ENCODE measurements at places on chromosomes 12 and 14.
A peak's percentile ranks its signal among the peaks of the same experiment; 100 is the strongest.

GRCh38 chr12:99284161-99284560 lies 363.4 kb upstream of the GARIN6 start:
- no peak for DNase-seq

- no peak for DNase-seq
Observed at GRCh38 chr12:115990241-115990640, 287.3 kb downstream of the MED13L start.

GRCh38 chr12:121086781-121087295 lies 45.8 kb upstream of the P2RX7 start:
- no peak for DNase-seq

- no peak for DNase-seq
Observed at GRCh38 chr12:94762943-94763342, 112.6 kb upstream of the TMCC3 start.

GRCh38 chr14:36129181-36129580 lies 47.3 kb downstream of the PTCSC3 start:
- DNase-seq, result no peak

DNA sequence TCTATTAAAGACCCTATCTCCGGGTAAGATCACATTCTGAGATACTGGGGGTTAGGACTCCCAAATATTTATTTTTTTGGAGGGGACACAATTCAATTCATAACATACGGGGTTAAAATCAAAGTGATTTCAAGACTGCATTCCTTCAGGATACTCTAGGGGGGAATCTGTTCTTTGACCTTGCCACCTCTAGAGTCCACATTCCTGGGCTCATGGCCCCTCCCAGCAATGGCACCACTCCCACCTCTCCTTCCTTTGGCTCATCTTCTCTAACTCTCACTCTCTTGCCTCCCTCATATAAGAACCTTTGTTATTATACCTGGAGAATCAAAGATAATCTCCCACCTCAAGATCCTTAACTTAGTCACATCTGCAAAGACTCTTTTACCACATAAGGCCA lies 79.5 kb downstream of the CAND1 start:
- no peak for DNase-seq

GRCh38 chr14:95330591-95331370 lies 11.1 kb upstream of the CLMN start:
- DNase-seq, result no peak

GRCh38 chr12:4116251-4117111 lies 157.1 kb upstream of the CCND2 start:
- DNase-seq, result no peak

DNA sequence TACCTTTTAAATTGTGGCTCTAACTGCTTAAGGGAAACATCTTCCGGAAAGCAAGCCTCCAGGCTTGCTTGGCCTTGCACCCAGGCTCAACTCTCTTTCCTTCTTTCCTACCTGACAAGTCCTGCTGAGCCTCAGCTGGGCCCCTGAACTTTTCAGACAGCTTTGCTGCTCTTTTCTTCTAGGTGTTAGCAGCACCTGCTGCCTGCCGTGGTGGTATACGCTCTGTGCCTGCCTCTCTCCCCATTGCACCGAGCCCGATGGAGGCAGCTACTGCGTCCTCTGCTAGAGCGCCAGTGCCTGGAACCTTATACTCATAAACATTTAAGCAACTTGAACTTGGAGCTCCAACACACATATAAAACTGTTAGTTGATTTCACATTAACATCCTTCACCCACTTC lies 195.7 kb downstream of the ANO6 start:
- no peak for DNase-seq

GRCh38 chr14:71583194-71583593 lies 349.0 kb upstream of the RGS6 start:
- DNase-seq, result no peak

GRCh38 chr14:60655898-60656685 lies 6.8 kb upstream of the SIX1 start:
- DNase-seq, result peak; percentile 15

GRCh38 chr12:56188131-56188777 lies 1.0 kb downstream of the SMARCC2 start:
- no peak for DNase-seq

- no peak for DNase-seq
Observed at GRCh38 chr12:102685841-102686240, 205.5 kb upstream of the IGF1 start.

- DNase-seq, result no peak
Observed at GRCh38 chr12:115973066-115973465, 304.4 kb downstream of the MED13L start.

- DNase-seq, result no peak
Observed at GRCh38 chr12:3097836-3098235, 20.7 kb downstream of the TSPAN9 start.

DNA sequence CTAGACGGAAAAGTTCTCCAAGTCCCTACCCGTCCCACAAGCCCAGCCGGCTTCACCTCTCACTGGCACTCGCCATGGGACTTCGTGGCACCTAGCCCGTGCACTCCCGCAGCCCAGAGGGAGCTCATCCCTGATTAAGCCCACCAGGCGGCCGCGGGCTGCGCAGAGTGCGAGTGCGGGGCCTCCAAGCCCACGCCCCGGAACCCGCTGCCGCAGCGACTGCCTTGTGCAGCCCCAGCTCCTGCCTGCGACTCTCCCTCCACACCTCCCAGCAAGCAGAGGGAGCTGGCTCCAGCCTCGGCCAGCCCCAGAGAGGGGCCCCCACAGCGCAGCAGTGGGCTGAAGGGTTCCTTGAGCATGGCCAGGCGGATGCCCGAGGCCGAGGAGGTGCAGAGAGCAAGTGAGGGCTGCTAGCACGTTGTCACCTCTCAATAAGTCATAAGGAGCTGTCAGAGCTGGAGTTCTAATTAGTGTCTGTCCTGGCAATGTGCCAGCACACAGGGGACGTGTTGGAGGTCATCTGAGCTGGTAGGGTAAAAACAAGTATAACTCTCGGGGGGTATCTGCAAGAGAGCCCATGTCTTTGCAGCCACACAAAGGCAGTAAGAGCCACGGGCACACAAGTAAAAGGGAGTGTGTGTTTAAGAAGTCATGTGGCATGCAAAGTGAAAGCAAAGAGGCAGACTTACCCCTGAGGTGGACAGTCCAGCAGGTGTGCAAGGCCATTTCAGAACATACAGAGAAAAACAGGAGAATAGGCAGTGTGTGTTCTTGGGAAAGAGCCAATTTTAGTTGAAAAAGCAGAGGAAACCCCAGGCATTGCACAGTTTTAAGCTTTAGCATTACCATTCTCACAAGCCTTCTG lies 27.1 kb upstream of the TMTC2 start:
- DNase-seq, result no peak

DNA sequence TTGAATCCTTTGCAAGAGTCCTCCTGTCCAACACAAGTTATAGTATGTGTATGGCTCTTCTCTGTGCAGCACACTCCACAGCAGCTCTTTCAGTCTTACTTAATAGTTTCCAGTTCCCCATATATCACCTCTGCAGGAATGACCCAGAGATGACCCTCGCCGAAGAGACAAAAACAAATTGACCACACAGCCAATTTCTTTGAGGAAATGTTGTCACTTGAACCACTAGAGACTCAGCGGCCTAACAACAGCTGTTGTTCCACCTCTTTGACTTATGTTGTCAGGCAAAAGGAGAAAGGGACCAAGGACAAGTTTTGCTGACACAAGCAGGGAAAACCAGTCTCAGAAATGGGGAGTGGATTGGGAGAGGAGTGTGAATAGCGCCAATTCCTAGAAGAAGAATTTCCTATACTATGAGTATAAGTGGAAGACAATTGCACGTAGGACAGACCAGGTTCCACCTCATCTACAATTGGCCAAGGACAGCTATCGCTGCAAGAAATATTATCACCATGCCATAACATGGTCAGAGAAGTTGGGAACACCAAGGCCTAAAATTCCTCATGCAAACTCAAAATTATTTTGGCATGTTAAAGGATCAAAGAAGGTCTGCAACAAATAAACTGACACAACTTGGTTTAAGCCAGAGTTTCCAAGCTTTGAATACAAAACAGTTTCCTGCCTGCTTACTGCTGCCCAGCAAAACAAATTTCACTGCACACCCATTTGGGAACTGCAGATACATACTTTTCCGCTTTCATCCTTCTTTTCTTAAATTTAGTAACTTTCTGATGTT lies 41.7 kb upstream of the ITPR2 start:
- DNase-seq, result no peak

- peak; percentile 6 for DNase-seq
Observed at GRCh38 chr12:109771746-109772621, 58.4 kb downstream of the FAM222A start.

- DNase-seq, result no peak
Observed at GRCh38 chr14:100644383-100644782, 57.2 kb upstream of the BEGAIN start.

GRCh38 chr12:77060136-77060882 lies 5.1 kb downstream of the E2F7 start:
- no peak for DNase-seq

DNA sequence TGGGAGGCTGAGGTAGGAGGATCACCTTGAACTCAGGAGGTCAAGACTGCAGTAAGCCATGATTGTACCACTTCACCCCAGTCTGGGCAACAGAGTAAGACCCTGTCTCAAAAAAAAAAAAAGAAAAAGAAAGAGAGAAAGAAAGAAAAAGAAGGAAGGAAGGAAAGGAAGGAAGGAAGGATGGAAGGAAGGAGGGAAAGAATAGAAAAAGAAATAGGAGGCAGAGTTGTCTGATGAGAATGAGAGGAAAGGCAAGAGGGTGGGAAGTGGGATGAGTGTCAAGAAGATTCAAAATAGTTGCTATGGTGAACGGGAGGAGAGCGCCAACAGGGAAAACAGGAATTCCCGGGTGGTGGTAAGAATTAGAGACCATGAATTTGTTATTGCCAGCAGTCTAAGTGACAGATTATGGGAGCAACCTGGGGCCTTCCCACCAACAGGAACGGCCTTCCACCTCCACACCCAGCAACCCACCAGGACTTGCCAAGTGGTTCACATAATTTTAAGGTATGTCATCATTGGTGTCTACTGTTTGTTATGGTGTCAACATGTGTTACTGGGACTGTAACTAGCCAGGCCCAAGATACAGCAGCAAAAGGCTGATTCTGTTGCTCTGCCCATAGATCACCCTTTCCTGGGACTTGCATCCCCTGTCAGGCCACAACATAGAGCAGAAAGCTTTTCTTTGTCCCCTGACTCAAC lies 36.1 kb upstream of the C12orf76 start:
- DNase-seq, result no peak

DNA sequence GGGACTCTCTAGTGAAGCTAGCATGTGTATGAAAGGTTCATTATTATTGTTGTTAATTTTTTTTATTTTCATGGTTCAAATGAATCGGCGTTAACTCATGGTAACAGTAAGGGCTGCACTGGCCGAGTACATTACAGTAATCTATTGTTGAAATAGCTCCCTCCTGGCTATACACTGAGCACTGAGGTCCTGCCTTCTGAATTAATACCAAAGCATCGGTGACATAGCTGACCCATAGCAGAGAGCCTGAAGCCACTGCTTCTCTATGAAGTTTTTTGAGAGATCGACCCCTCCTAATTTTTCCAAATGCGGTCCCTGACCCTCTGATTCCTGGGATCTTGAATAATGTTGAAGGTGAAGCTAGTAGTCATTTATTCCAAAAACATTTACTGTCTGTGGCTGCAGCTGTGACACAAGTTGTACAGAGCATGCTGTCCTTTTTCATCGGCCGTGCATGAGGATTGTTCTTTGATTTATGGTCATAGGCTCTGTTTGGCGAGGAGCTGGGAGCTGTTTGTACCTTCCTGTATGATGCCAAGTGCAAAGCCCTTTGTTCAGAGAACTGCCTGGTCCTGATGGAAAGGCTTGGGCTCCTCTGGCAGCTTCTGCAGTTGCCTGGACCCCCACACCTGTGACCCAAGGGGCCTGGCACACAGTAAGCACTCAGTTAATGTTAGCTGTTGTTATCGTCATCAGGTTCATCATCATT lies 486.5 kb downstream of the EGLN3 start:
- no peak for DNase-seq

DNA sequence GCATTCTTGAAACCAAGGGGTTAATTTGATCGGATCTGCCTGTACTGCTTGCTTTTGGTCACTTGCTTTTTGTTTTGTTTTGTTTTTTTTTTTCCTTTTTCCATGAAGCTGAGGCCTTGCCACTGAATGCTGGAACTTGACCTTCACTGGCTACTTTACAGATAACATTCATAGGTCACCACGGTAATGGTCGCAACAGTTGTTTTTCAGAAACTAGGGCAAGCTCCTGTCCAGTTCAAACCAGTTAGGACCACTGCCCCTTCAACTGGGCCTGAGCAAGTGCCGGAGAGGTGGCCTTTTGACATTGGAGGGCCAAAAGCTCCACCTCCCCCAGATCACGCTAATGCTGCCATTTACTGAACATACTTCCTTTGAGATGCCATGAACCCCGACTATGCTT lies 147.6 kb downstream of the FOXN3 start:
- DNase-seq, result no peak

GRCh38 chr12:59737725-59738463 lies 142.1 kb downstream of the SLC16A7 start:
- no peak for DNase-seq

GRCh38 chr14:56874375-56874774 lies 64.1 kb upstream of the OTX2 start:
- peak; percentile 9 for DNase-seq

DNA sequence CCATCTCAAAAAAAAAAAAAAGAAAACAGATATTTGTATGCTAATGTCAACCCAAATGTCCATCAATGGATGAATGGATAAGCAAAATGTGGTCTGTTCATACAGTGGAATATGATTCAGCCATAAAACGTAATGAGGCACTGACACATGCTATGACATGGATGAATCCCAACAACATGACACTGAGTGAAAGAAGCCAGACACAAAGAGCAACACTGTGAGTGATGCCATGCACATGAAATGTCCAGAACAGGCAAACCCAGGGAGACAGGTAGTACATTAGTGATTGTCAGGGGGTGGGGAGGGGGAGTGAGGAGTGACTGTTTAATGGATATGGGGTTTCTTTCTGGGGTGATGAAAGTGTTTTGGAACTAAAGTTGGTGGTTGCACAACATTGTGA lies 50.2 kb downstream of the ARL6IP4 start:
- DNase-seq, result no peak

DNA sequence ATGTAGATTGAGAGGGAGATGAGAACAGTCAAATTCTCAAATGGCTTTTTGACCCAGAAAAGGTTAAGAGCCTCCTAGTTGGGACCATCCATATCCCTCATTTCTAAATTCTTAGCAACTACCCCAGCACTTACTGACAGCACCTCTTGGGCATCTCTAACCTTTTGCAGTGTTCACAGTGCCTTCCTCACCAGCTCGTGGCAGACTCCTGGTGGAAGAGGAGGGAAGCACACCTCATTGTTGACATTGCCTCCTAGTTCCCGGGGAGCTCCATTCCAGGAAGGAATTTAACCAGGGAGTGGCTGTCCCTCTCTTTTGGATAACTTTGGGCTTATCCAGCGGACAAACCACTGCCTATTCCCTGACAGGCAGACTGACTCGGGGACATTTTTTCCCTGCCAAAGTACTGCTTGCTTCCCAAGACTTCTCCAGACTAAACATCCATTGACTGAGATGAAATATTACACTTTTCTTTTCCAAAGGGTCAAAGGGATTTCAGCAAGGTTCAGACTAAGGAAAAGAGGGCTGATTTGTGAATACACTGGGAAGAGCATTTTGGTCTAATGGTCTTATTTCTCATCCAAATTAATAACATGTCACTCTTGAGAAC lies 9.0 kb upstream of the OR6J1 start:
- peak; percentile 66 for DNase-seq
